ENCODE measurements at places on chromosomes 7 and 10.

GRCh38 chr7:90738249-90738648, 142.1 kb downstream of the CDK14 start:
- DNase-seq: no peak

- DNase-seq: no peak
Observed at GRCh38 chr10:111102359-111102837, 25.6 kb downstream of the ADRA2A start.

GRCh38 chr10:7264313-7264756, 146.5 kb downstream of the SFMBT2 start:
- no peak for DNase-seq

DNA sequence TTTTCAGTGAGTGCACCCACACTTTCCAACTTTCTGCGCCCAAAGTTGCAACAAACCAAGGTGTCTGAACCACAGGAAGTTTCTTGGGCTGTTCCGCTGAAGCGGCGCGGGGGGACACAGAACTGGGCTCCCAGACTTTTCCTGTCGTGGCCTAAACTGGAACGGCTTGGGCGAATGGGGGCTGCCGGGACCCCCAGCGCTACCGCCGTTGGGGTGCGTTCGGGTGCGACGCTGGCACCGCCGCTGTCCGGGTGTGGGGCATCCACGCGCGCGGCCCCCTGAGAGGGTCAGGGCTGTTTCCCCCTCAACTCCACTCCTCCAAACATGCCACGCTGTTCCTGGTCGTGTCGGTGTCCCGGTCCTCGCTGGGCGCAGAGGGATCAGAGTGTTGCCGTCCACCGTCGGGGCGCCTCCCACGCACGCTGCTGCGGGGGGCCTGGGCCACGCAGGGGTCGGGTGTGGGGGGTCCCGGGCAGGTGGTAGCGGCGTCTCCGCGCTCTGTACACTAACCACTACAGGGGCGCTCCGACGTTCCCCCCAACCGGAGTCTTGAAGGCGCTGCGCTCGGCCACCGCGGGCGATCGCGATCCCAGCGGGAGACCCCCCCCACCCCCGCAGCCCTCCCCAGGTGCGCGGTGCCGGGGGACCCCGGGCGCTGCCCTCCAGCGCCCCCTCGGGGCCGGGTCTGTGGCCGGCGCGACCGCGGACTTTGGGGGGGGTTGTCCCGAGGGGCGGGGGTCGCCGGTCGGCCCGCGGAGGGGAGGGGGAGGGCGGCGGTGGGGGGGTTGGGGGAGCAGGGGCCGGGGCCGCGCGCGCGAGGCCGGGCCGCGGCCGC, 2.2 kb upstream of the CUX1 start:
- DNase-seq: peak; percentile 40

DNA sequence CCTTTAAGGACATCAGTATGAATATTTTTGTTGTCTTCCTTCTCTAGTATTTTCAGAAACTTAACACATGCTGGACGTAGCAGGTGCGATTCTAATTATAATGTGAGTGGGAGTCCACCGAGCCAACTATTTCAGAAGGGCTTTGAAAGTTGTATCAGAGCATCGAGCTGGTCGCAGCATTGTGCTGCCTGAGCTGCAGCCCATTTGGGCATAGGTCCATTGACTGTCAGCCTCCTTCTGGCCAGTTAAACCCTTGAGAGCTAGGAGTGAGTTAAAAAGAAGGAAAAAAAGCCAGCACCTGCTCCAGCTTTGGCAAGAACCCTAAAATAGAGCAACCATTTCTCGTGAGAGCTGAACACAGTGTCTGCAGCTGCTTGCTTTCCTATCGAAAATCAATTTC, 47.8 kb downstream of the SLC35G1 start:
- DNase-seq: no peak

GRCh38 chr10:75575940-75576339, 144.5 kb downstream of the LRMDA start:
- no peak for DNase-seq

DNA sequence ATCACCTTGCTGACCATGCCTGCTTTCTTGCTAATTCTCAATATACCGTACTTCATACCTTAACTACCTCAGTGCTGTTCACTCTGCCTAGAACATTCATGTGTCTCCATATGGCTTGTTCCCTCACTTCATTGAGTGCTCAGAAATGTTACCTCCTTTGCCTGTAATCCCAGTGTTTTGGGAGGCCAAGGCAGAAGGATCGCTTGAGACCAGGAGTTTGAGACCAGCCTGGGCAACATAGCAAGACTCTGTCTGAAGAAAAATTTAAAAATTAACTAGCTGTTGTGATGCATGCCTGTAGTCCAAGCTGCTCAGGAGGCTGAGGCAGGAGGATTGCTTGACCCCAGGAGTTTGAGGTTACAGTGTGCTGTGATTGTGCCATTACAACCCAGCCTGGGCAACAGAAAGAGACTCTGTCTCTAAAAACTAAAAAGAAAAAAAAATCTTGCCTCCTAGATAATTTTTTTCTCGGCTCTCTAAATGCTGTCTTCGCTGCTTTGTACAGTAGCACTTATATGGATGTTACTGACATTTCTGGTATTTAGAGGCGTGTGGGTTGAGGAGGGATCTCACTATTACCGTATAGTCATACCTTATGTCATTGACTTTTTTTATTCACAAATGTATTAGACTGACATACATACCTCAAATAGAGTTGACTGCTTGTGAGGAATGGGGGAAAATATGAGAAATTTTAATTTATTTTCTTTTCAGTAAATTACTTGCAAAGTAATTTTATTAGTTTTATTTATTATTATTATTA, 63.7 kb downstream of the LCOR start:
- no peak for DNase-seq

DNA sequence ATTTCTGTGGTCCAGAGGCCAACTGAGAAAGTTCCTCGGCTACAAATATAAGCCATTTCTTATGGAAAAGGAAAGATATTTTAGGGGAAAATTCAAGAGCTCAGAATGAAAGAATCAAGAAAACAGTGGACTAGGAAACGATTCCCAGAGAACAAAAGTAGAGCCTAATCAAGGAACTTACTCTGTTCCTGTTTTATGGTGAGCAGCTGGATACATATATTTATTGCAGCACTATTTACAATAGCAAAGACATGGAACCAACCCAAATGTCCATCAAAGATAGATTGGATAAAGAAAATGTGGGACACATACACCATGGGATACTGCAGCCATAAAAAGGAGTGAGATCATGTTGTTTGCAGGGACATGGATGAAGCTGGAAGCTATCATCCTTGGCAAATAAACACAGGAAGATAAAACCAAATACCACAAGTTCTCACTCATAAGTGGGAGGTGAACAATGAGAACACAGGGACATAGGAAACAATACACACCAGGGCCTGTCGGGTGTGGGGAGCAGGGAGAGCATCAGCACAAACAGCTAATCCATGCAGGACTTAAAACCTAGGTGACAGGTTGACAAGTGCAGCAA, 298.7 kb downstream of the THSD7A start:
- DNase-seq: no peak

GRCh38 chr7:132569884-132570614, 6.2 kb downstream of the PLXNA4 start:
- no peak for DNase-seq

DNA sequence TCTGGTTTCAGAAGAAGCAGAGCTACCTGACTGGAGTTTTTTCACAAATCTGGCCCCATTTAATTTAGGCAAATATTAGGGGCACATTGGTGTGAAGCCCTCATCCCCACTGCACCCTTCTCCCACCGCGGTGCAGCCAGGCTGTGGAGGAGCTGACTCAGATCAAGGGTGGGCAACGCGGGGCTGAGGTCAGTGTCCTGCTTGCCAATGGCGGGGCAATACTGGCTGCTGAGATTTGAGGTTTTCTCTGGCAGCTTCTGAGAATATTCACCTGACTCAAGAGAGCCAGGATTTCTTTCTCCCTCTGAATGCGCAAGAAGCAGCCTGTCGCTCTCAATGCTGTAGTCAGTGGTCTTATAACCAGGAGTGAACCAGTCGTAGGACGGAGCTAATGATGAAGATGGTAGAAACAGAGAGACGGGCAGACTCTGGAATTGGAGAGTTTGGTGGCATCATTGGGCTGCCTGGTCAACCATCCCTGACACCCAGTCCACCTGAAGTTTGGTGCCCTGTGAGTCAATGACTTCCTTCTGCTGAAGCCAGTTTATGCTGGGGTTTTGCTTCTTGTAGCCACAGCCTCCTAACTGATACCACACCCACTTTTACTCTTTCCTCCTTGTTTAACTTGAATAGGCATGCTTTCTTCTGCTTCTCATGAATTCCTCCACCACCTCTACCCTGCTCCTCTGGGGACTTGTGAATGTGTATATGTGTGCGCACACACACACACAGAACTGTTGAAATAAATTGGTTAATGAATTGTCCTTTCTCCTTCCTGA, 123.7 kb upstream of the CTBP2 start:
- no peak for DNase-seq

DNA sequence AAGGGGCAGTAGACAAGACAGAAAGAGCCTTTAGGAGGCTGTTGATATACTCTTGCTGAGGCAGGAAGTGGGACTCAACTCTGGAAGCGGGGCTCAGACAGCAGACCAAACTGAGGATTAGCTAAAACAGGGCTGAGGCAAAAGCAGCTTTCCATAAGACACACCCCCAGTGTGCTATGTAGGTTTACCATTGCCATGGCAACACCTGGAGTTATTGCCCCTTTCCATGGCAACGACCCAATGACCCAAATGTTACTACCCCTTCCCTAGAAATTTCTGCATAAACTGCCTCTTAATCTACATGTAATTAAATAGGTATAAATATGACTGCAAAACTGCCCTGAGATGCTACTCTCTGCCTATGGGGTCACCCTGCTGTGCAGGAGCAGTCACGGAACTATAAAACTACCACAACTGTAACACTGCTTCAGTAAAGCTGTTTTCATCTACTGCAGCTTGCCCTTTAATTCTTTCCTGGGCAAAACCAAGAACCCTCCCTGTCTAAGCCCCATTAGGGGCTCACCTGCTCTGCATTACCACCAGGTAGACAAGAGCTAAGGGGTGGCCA, 348.4 kb upstream of the PODXL start:
- no peak for DNase-seq

DNA sequence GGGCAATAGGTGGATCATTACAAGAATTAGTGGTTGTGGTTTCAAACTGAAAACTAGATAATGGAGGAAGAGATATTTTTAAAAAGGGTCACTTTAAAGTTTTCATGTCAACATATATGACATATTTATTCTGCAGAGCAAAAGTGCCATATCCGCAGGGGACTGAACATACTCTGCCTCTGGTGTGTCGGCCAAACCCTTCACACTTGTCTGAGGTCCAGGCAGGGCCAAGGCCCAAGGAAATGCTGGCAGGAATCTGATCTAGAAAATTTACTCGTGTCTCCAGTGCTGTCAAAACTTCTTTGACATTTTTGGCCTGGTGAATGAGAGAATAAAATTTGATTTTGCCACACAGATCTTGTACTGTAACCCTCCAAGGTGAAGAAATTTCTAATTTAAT, 562.3 kb downstream of the CCSER2 start:
- DNase-seq: no peak

DNA sequence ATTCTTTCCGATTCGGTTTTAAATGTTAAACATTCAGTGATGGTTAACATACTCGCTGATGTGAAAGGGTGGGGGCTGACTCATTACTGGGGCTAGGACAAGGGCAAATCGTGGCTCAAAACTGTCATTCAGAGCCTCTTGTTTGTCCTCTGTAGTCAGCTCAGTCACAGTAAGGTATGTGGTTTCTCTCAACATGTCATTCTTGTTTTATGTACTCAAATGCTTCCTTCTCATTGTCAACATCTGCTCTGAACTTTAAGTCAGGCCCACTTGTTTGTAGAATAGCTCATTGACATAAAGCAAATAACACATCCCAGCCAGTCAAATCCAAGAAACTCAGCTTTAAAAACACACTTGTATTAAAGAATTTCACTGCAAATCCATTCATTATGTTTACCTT, 7.3 kb downstream of the SLC16A9 start:
- DNase-seq: no peak

GRCh38 chr10:33155720-33156638, 178.5 kb downstream of the NRP1 start:
- DNase-seq: no peak

- no peak for DNase-seq
Observed at GRCh38 chr10:9097206-9097990, 1042.9 kb downstream of the GATA3 start.

GRCh38 chr7:127478024-127478355, 85.5 kb upstream of the ZNF800 start:
- no peak for DNase-seq

GRCh38 chr7:81150951-81151361, 232.1 kb upstream of the SEMA3C start:
- DNase-seq: no peak

- DNase-seq: no peak
Observed at GRCh38 chr10:12841826-12842225, 159.7 kb downstream of the CCDC3 start.

- DNase-seq: no peak
Observed at GRCh38 chr7:134245253-134245652, 71.5 kb downstream of the SLC35B4 start.

DNA sequence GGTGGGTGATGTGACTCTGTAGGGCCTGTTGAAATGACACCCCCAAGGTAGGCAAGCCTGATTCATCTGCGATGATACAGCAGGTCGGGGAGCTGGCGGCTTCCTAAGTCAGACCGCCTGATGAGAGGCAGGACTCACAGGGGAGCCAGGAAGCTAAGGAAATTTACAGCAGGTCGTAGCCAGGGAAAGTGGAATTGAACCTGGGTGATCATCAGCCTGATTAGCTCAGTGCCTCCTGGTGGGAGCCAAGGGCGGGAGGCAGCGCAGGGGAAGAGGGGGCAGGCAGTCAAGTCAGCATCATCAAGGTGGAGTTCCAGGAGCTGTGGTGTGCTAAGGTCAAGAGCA, 18.5 kb upstream of the TRIM56 start:
- no peak for DNase-seq

DNA sequence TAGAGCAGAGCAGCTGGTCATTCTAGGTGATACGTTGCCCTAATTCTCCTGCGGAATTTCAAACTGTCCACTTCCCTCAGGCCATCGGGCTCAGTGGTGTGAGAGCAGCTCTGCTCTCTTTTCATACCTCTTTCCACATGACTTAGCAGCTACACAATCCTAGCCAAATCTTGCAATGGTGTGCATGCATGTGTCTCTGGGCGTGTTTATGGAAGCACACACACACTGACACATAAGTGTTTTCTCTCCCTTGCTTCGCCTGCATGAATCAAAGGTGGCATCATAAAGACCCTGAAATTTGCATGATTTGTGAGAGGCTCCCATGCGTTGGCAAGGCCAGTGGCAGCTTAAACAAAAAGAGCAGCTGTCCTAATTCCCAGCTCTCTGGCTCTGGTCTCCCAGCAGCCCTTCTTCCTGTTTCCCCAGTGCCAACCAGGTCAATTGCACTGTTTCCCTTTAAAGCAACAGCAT, 1189.5 kb downstream of the GATA3 start:
- DNase-seq: no peak

- DNase-seq: peak; percentile 51
Observed at GRCh38 chr10:84264611-84265141, 19.8 kb downstream of the RGR start.

- no peak for DNase-seq
Observed at GRCh38 chr7:93902777-93903423, 3.5 kb upstream of the GNGT1 start.

Data from stimulated activated CD4-positive, alpha-beta T cell treated with anti-CD3 and anti-CD28 coated beads, Interleukin-4, amount 100 ng/mL, for 48 hours (primary cell).